Ureter (tissue), 1 donor: ENCODE measurements at places on chromosomes 4 and X. TPM values are rescaled to one million over a fixed set of nuclear protein-coding genes. Genes with fewer than 3 reads are reported as not detected.
A peak's percentile ranks its signal among the peaks of the same experiment; 100 is the strongest.

- peak; percentile 79 for DNase-seq
These were observed at the start of gene RBM41 for GRCh38 chrX:107118322-107119147. Gene RBM41, minus strand, starts transcription at chrX:107118822. Its CDS starts 49 bp downstream, at chrX:107118773.

DNA sequence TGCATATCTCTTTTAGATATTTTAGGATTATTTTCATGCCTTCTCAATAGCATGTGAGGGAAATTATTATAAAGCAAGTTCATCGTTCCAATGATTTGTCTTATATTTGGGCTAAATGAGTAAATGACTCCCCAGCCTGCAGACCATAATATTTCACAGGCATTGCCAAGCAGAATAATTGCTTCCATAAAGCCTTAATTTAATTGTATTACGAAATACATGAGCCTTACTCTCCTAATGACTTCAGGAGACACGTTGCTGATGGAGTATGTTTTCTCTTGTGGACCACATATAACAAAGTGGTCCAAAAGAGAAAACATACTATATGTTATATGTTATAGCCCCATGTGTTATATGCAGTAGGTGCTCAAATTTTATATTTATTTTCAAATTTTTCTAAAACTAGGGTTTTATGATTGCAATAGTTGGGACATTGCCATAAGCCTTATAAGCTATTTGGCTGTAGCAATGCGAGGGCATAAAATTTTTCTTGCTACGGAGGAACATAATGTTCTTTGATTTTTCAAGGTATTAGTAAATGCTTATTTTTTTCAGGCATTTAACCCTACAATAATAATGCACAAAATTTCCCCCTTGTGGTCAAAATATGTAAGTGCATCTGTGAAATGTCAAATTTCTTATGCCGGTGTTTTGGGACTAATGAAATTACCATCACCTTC is 26.2 kb upstream of the TMPRSS11D start:
- no peak for DNase-seq

- DNase-seq = no peak
These were observed 96.6 kb upstream of the GUCY1A1 start for GRCh38 chr4:155569960-155570515.

The MND1 gene
- not detected for total RNA-seq

The NLGN4X gene
- total RNA-seq = 5.9 TPM

DNA sequence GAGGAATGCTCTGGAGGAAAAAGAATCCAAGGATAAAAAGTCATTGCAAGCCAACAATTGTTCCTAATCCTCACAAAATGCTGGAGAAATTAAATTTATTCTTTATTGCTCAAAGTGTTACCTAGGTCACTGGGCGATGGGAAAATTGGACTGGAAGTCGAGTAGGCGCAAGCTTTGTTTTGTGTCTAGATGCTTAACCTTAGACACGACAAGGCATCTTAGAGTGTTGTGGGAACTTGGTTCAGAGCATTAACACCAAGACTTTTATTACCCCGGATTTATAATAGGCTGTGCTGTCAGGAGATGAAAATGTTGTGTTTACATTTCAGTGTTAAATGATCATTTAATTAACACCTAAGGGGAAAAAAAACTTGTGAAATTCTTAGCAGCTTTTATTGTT is 25.1 kb downstream of the SLIT2 start:
- DNase-seq = no peak

GRCh38 chr4:157217708-157218107 is 2.8 kb upstream of the GRIA2 start:
- no peak for DNase-seq

The SFRP2 gene
- total RNA-seq = 13.3 TPM

The CT45A10 gene
- total RNA-seq = not detected

The UGT8 gene
- 2.2 TPM for total RNA-seq

DNA sequence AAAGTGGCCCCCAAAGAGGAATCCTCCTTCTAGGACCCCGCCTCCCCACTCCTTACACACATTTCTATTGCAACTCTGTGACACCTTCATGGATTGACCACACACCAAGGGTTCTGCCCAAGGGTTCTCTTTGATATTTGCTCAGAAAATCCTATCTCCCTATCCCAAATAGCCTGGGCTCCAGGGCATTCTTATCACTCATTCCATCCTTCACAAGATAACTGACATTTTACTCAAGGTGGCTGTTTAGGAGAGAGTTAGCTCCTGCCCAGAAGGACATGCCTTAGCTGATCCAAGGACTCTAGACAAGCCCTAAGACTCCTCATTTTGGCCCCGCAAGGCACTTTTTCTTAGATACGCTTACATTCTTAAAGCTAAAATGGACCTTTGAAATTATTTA is 47.4 kb downstream of the ATXN3L start:
- DNase-seq = no peak

DNA sequence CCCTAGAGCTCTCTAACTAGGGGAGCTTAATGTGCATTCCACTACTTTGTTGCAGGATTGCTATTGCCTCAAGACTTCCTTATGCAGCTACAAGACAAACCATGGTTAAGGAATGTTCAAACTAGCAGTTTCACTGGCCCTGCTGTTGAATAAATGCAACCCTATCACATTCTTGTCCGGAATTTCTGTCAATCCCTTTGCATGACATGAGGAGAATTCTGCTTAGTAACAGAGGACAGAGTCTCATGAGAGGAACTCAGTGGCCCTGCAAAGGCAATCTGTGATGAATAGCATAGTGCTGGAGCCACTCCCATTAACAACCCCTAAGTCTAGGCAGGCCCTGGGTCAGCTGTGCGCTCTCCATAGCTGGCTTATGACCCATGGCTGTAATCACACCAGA is 30.7 kb upstream of the SGMS2 start:
- no peak for DNase-seq

The ADAM29 gene
- total RNA-seq = not detected

The ATP2B3 gene
- not detected for total RNA-seq

The NAA11 gene
- total RNA-seq = not detected
